ENCODE measurements at places on chromosomes 11 and 22.

DNA sequence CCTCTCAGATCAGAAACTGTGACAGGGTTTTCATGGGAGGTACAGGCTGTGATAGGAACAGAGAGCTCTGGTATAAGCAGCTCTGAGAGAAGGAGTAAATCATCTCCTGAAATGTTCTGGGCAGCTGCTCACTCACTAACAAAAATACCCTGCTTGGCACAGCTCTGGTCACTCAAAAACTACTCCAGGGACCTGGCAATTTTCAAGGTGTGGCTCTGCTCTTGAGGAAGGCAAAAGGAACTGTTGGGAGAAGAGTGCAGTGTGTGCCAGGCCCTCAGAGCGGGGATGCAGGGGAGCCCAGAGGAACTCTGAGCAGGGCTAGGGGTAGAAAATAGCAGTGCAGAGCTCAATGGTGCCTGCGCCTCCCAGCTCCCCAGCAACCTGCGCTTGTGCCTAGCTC, 180.5 kb upstream of the ZBED5 start:
- DNase-seq: no peak

DNA sequence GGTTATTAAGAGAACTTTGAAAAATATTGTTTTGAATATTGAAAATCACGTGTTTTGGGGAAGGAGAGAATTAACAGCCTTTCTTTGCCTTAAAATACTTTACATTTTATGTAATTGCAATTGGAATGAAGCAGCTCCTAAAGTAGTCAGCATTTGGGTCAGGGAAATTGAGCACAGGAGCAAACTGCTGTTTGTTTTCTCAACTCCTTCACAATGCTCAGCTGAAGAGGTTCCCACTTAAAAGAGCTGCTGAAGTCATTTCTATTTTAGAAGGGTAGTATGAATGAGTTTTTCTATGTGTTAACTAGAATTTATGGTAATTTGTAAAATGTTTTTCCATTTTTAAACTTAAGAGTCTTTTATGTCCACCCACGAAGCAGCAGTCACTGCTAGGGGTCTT, 8.1 kb upstream of the UCP2 start:
- DNase-seq: no peak

- DNase-seq: no peak
Measured at GRCh38 chr11:47955061-47955755, 25.2 kb upstream of the PTPRJ start.

- no peak for DNase-seq
Measured at GRCh38 chr11:35711924-35712323, 49.3 kb downstream of the TRIM44 start.

DNA sequence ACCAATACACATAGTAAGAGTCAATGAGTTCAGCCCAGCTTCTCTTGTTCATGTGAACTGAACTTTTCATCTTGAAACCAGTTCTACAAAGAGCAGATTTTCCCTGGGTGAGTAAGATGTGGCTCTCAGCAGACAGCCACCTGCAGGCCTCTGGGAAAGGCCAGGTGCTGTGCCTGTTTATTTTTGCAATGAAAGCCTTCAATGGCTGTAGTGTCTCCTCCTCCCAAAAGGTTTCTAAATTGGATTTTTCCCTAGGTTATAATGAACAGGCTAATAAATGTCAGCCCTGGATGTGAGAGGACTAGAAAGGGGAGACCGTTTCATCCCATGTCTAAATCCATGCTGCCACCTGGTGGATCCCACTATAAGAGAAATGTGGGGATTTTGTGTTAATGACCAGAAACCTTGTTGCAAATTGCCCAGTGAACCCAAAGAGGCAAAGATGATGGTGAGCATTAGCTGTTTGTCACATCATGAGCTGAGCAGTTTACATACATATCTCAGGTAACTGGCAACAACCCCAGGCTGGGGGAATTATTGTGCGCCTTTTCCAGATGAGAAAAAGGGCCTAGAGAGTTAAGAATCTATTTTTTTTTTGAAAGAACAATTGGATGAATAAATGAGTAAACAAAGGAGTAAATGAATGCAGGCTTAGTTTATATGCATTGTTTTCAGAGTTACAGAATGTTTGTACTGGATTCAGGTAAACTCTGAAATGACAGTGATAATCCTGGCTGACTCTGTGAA, 12.7 kb downstream of the C11orf91 start:
- no peak for DNase-seq

DNA sequence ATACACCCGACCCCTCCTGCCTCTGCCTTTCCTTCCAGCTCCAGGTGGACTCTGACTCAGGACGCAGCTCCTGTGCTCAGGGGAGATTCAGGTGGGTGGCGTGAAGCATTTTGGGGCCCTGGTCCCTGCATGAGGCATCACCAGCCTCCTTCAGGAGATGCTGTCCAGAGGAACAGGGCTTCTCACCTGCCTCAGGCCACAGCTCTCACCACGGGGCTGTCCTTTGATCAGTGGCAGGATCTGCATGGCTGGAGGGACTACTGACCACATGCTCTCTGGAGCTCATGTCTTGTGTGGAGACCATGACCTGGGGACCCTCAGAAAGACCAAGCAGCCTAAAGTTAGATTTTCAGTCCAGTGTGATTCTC, 58.8 kb downstream of the GGTLC2 start:
- no peak for DNase-seq

- DNase-seq: no peak
Measured at GRCh38 chr11:119525180-119525866, 102.4 kb upstream of the THY1 start.

- DNase-seq: no peak
Measured at GRCh38 chr22:17303840-17304779, 65.2 kb upstream of the CECR2 start.

DNA sequence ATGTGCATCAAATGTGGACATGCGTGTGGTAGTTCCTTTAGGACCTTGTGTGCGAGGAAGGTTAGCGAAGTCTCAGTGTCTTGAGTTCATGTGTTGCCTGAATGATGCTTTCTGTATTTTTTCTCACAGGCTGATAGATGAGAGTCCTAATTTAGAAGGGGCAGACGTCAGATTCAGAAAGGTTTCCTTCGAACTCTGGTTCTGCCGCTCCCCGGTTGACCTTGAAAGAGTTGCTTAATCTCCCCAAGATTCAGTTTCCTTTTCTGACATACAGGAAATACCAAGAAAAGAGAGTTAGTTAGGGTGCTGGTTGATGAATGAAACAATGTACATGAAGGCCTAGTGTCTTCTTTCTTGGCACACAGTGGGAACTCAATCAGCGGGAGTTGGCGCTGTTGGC, 35.9 kb upstream of the TTC12 start:
- DNase-seq: no peak

GRCh38 chr22:25569983-25570382, 5.5 kb downstream of the GRK3 start:
- DNase-seq: no peak

- no peak for DNase-seq
Measured at GRCh38 chr22:47392054-47392347, 629.6 kb downstream of the TBC1D22A start.

GRCh38 chr22:23137468-23137867, 4.3 kb downstream of the RSPH14 start:
- no peak for DNase-seq

- DNase-seq: no peak
Measured at GRCh38 chr11:126146454-126147192, 64.8 kb downstream of the RPUSD4 start.

DNA sequence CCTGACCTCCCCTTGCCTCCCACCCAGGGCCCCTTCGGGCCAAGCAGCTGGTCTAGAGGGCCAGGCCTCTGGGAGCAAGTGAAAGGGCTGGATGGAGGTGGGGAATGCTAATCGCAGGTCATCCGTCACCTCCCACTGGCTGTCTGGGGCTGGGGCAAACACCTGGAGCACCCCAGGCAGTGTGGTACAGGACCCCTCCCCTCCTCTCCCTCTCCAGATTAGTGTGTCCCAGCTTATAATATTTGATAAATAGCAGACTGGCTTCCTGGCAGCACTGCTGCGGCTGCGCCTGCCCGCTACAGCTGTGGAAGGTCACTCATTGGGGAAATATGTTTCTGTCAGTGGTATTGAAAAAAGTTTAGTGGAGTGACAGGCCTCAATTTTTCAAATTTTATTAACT, 90.7 kb upstream of the PHOX2A start:
- DNase-seq: no peak

DNA sequence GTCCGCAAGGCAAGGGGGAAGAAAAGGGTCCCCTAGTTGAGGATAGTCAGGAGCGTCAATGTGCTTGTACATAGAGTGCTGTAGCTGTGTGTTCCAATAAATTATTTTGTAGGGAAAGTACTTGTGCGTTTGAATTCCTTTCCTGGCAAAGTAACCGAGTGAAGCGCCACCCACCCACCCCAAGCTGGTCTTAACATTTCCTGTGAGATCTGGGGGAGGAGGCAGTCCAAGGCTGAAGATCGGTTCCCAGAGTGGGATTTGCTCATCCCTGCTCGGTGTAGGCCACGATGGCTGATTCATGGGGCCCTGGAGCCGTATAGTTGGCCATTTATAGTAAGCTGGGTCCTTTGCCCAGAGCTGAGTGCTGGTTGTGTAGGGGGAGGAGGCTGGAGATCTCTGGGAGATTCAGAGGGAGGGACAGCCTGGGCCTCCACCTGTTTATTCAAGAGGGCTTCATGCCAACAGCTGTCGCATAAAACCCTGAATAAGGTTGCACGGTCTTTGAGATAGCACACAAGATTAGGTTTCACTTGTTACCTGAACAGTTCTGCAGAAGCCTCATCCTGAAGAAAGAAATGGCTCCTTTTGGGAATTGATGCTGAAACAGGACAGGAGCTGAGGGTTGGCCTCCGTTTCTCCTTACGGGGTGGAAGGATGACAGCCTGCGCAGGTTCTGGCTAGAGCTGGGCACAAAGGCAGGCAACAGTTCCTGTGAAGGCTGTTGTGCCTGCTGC, 2.4 kb downstream of the ATF4 start:
- DNase-seq: no peak

All from stimulated activated CD8-positive, alpha-beta memory T cell treated with anti-CD3 and anti-CD28 coated beads, Interleukin-4, amount 100 ng/mL, for 1 hour (primary cell).